ENCODE measurements at places on chromosomes 5 and 9.
A peak's percentile ranks its signal among the peaks of the same experiment; 100 is the strongest.

GRCh38 chr9:89941875-89942274, 337.1 kb downstream of the GADD45G start:
- DNase-seq: no peak

DNA sequence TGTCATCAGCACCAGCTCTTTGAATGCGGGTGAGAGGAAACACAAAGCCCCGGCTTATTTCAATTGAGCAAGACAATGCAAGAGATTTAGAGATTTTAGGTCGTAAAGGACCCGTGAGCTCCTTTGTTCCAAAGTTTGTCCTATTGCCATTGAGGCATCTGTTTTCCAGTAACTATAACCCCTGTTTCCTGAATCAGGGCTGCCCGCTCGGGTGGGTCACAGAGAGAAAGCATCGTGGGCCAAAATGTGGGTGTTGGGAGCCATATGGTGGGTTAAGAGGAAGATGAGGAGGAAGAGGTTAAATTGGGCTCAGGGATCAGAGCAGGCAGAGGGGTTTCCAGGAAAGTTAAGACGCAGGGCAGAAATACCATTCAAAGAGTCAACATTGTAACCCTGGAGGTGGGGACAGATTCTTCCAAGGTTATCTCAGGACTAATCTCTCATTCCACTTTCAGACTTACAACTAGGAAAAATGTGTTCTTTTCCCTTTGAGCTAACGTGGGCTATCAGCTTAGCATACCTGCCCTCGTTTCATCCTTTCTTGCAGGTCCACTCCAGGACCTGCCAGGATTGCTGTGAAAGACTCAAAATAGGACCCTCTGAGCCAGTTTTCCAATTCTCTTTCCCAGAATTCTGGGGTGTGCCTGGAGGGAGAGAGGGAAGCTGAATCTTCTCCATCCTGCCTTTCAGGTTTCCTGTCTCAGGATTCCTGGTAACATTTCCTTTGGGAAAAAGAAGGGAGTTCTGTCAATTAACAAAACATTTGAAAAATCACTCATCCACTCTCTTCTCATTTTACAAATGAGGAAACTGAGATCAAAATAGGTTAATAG, 95.5 kb upstream of the TAF11L2 start:
- DNase-seq: no peak

DNA sequence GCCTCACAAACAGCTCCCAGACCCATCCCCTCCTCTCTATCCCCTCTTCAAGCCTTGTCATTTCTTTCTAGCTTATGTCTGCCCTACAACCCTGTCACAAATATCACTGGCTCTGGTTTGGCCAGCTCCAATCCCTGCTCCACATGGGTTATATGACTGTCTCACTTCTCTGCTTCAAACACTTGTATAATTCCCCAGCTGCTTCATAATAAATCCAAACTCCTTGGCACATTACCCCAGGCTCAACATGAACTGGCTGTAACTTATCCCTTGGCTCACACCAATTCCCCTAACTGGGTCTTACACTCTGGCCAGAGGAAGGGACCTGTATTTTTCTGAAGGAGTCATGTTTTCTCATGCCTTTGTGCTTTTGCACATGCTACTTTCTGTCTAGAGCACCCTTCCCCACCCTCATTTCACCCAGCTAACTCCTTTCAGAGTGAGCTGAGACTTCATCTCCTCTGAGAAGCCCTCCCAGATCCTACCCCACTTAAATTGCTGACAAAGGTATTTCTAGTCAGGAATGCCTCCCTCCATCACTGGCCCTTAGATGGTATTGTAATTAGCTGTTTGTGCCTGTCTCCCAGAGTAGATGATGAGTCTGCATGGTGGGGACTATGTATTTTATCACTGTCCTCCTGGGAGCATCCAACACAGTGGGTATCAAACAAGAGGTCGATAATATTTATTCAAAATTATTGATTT, 5.3 kb downstream of the PRXL2C start:
- no peak for DNase-seq

- DNase-seq: no peak
Measured at GRCh38 chr5:51487952-51488351, 104.7 kb downstream of the ISL1 start.

DNA sequence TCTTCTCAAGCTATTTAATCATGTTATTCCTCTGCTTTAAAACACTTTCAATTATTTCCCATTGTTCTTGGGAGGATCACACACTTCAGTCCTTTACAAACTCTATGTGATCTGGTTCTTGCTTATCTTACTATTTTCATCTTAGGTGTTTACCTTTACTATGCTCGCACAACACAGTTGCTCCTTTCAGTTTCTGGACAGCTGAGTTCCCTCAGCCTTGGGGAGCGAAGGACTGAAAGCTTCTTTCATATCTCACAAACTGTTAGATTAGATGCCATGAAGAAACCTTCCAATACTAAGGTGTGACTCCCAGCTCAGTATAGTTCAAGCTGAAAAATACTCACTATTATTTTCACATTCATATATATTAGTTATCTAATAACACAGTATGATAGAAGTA, 117.9 kb downstream of the CDC42SE2 start:
- DNase-seq: no peak

DNA sequence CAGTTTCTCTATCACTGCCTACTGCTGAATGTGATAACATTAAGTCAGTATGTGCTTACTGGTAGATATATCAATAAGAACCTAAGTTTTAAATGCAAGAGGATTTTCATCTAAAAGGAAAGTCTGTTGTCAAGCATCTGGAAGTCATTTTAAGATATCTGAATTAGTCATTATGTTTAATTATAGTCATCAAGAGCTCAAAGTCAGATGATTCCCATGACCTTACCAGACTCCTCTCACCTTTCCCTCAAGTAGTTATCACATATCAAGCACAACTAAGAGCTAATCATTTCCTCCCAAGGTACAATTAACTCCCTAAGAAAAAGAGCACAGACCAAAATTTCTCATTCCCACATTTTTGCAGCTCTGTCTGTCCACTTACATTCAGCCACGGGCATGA, 45.5 kb downstream of the PUM3 start:
- no peak for DNase-seq

DNA sequence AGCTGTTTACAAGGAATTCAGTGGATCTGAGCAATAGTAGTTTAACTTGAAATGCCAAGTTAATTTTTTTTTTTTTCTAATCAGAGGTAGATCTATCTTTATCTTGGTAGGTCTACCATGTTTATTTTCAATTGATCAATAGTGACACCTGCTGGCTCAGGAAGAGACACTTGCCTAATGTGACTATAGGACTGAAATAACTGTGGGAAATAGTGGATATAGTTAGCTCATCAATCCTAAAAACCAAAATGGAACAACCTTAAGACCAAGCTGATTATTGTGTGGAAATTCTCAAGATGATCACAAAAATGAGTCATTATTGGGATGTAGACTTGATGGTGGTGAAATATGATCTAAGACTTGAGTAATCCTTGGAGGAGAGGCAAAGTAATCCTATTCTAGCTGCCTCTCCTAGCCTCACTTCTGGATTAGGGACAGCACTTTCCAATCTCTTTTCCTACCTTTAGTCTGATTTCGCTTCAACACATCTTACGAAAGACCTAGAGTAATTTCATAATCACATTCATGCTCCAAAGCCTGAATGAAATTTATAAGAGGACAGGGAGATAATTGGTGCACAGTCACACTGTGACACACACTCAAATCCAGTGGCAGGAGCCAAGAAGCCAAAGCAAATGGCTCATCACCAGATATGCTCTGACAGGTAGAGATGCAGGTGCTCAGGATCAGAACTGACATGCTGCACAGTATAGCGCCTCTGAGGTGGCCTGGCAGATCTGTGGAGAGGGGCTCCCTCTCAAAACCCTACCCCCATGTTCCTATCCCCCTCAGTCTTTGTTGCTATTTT, 156.3 kb downstream of the HMHB1 start:
- no peak for DNase-seq

DNA sequence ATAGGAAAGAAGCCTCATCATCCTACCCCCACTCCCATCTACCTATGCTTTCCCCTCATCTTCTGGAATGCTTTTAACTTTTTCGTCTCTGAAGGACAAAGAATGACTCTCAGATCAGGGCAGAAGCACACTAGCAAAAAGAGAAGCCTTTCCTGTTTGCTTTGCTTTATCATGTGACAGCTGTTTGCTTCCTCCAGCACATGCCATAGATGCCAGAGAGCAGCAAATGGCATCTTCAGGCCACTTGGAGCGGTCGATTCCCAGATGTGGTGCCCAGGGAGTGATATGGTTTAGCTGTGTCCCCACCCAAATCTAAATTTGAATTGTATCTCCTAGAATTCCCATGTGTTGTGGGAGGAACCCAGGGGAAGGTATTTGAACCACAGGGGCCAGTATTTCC, 294.8 kb downstream of the GADD45G start:
- no peak for DNase-seq

- peak; percentile 83 for DNase-seq
Measured at GRCh38 chr5:116733991-116734975, 159.7 kb upstream of the SEMA6A start.

GRCh38 chr9:123235448-123235847, 32.9 kb downstream of the STRBP start:
- no peak for DNase-seq

DNA sequence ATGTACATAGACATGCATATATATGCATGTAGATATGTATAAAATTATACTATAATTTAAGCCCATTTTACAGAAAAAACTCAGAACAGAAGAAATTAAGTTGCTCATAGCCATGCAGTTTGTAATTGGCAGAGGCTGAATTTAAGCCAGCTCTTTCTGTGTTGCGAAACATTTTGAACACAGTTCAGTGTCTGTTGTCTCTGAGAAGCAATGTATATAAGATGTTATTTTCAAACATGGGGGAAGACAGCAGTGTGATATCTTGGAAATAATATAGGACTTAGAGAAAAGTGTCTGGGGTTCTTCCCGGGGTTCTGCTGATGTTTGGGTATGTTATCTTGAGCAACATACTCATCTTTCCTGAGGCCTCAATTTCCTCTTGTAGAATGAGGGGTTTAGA, 37.6 kb downstream of the SVEP1 start:
- no peak for DNase-seq

GRCh38 chr5:109951758-109952157, 262.0 kb downstream of the MAN2A1 start:
- DNase-seq: no peak

- DNase-seq: peak; percentile 44
Measured at GRCh38 chr9:121700165-121700831, 48.9 kb downstream of the DAB2IP start.

GRCh38 chr5:116559673-116560164, 14.9 kb downstream of the SEMA6A start:
- DNase-seq: no peak

Measured in right hindlimb (tissue), 1 donor.